Cortex of kidney (tissue), 1 donor: ENCODE measurements at places on chromosomes 16 and 17.

- no peak for DNase-seq
These were observed at the start of gene WDR81 for GRCh38 chr17:1724351-1724868. Gene WDR81, plus strand, starts transcription at chr17:1724704. Its CDS starts 256 bp downstream, at chr17:1724960.

DNA sequence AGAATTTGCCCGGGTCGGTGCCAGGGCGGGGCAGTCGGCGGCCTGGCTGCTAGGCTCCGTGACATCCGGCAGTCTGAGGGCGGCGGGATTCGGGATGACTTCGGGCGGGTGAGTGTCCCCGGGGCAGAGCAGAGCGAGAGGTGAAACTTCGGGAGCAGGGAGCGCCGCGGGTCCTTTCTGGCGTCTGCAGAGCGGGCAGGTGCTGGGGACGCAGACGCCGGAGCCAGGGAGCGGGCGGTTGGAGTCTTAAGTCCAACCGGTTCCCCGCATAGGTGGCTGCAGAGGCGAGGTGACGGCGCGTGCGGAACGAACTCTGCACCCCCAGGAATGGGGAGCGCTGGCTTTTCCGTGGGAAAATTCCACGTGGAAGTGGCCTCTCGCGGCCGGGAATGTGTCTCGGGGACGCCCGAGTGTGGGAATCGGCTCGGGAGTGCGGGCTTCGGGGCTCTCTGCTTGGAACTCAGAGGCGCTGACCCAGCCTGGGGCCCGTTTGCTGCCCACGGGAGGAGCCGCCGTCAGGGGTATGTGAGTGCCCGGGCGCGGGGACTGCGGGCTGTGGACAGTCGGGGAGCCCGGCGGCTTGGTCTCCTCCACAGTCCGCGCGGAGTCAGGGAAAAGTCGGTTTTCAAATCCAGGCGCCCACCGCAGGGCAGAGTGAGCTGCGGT is at the start of gene B4GALNT2:
Gene B4GALNT2 (plus strand): TSS at position 71 of the 666 bp plus-strand sequence. CDS start 24 bp downstream, at position 95.
- no peak for DNase-seq

DNA sequence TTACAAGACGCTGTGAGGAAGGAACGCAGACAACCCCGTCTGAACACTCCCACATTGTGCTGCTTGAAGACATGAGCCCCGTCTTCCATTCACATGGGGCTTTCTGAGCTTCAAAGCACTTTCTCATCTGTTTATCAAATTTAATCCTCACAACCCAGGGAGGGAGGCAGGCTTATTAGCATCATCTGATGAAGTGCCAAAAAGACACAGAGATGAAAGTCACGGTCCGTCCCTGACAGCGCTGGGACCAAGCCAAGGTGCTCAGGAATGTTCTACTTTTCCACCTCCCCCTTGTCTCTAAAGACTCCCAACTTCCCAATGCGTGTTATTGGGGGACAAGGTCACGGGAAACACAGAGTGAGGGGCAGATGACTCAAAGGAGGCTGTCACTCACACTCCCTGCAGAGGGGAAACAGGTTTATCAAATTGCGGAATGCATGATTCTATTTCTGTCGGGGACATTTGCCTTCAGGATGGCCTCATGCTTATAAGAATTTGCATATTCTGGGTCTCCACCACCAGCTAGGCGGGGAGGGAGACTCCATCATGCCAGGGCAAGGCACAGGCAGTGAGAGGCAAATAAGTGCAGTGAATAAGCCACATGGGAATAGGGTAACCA is 10.7 kb downstream of the XYLT1 start:
- DNase-seq: no peak

- no peak for DNase-seq
These were observed 16.9 kb upstream of the MAP3K14 start for GRCh38 chr17:45333702-45334092.

DNA sequence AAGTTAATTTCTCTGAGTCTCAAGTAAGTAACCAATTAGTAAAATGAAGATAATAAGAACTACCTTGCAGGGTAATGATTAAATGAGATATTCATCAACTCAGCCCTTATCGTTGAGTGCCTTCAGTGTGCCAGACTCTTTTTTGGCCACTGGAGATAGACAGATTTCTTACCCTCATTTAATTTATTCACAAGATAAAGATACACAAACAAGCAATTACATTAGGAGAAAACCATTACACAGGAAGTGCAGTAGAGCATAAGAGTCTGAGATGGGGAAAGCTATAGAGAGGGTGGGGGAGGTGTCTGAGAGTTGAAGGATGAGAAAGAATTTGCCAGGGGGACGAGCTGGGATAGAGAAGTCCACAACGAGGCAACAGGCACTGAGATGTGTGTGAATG is 72.5 kb upstream of the BCAR1 start:
- no peak for DNase-seq

- DNase-seq: no peak
These were observed 3.0 kb downstream of the KCNJ12 start for GRCh38 chr17:21379080-21379711.

GRCh38 chr16:57600952-57601580 is 27.4 kb upstream of the ADGRG1 start:
- DNase-seq: no peak

DNA sequence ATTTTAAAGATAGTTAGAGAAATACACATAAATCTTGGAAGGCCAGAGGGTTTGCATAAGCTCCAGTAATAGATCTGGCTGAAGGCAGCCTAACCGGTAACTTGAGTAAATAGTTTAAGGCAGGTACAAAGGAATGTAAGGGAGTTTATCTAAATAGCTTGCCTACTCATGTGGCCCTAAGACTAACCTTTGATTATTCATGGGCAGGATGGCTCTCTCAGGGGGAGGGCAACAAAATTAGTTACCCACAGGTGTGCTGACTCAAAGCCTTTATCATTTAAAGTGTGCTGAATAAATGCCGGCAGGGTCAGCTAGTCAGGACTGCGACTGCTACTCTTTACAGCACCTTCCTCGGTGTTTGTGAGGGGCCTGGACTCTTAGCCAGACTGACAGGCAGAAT is 761.3 kb upstream of the KIF2B start:
- DNase-seq: no peak

DNA sequence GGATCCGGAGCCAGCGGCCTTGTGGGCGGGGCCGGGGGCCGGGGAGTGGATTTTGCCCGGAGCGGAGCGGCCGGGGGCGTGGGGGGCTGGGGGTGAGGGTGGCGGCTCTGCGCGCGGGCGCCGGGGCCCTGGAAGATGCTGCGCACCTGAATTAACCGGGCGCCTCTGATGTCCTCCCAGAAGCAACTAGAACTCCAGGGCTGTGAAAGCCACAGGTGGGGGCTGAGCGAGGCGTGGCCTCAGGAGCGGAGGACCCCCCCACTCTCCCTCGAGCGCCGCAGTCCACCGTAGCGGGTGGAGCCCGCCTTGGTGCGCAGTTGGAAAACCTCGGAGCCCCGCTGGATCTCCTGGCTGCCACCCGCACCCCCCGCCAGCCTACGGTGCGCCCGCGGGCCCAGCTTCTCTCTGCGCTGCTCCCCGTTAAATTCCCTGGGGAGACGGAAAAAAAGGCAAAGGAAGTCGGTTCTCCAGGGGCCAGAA is 549 bp downstream of the SLC26A11 start:
- no peak for DNase-seq

DNA sequence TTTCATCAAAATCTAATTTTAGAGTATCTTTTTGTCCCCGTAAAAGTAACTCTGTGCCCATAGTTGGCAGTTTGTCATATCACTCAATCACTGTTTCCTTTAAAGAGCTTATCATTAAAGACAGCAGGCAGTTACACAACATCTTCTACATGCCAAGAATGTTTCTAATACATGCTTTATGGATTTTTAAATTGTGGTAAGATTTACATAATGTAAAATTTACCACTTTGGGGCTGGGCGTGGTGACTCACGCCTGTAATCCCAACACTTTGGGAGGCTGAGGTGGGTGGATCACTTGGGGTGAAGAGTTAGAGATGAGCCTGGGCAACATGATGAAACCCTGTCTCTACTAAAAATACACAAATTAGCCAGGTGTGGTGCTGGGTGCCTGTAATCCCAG is 687.2 kb downstream of the WWOX start:
- no peak for DNase-seq

- DNase-seq: no peak
These were observed 7.1 kb downstream of the COL1A1 start for GRCh38 chr17:50194140-50194933.

DNA sequence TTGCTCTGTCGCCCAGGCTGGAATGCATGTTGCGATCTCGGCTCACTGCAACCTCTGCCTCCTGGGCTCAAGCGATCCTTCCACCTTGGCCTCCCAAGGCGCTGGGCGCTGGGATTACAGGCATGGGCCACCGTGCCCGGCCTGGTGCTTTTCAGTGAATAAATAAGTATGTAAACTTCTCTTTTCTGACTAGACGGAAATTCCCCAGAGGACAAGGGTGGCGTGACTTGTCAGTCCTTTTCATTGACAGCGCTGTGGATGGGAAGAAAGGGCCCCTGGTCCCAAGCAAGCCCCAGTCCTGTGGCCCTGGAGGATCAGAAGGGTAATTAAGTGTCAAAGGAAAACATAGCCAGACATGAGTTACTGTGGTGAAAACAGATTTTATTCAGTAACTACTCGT is 9.6 kb upstream of the SPN start:
- no peak for DNase-seq

DNA sequence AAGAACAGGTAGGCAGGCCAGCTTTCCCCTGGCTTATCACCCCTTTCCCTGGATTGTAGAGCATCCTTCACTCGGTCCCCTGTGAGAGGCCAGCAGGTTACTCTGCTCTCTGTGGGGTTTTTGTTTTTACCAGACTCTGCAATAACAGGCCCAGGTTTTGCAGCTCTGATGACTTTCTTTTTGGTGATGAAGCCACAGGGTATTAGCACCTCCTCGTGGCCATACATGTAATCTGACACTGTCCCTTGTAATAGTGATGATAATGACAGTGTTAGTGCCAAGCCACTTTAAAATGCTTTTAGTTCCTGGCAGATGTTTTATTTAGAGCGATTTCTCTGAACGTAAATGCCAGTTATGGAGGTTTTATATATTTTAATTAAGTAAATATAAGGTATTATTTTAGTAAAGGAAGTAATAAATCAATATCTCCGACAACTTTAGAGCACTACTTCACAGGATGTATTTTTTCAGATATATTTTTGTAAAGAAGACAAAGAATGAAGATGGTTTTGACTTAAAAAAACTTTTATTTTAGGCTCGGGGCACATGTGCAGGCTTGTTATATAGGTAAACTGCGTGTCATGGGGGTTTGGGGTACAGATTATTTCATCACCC is 38.0 kb upstream of the CPHXL start:
- no peak for DNase-seq

DNA sequence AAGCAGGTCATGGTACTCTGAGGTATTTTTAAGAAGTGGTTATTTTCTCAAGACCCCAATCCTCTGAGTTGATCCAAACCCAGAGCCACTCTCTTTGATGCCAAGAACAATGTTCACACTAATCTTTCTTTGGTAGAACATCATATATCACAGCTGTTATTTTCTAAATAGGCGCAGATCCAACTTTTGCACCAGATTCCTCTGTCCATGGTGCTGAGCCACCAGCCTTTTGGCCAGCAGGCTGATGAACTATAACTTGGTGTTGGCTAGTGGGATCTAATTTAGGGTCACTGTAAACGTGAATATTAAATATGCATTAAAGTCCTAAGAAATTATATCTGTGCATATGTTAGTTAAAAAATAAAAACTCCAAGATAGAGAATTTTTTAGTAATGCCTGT is 7.0 kb upstream of the ZKSCAN2 start:
- no peak for DNase-seq

DNA sequence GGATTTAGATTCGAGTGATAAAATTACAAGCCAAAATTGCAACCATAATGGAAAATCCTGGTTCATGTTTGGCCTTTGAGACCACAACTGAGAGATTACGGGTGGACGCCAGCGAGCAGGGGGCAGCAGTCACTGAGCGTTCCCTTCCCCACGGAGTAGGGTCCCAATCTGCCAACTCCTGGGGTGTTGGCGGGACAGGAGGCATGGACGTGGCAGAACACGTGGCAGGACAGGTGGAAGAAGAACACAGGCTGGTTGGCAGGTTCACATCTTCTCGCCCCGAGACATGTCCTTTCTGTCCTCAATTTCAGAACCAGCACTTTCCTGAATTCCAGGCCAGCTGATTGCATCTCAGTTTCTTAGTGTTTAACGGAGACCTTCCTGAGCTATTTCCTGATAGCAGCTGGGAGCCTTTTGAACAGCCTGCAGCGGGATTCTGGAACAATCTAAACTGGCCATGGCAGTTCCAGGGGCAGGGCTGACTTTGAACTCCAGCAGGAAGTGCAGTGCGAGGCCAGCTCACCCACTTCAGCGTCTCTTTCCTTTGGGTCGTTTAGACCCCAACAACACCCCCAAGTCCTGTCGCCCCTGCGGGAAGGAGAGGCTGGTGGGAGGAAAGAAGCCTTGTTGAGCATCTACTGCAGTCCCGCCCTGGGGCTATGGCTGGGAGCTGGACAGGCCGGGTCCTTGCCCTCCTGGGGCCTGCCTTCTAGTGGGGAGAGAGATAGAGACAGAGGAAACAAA is 159.1 kb upstream of the FOXF1 start:
- no peak for DNase-seq

GRCh38 chr16:65745-66144 is 6.7 kb downstream of the RHBDF1 start:
- DNase-seq: no peak

DNA sequence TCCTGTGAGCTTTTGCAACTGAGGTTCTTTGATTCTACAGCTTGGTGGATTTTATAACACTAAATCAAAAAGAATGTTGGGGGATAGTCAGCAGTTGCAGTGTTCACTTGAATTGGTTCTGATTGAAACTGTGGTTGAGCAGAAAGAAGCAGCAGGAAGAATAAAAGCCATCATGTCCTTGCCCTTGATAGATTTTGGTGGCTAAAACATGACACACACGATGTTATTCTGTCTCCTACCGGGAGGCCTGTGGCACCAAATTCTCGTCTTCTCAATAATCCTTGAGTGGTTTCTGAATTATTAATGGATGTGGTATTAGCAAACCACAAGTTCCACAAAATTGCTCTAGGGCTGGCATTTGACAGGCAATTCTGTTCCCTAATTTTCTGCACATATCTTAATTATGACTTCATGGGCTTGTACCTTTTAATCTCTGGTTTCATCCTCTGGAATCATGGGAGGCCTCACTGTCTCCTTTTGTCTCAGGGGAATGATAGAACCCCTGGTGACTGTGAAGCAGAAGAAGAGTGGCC is 338.2 kb downstream of the SNX29 start:
- DNase-seq: no peak

DNA sequence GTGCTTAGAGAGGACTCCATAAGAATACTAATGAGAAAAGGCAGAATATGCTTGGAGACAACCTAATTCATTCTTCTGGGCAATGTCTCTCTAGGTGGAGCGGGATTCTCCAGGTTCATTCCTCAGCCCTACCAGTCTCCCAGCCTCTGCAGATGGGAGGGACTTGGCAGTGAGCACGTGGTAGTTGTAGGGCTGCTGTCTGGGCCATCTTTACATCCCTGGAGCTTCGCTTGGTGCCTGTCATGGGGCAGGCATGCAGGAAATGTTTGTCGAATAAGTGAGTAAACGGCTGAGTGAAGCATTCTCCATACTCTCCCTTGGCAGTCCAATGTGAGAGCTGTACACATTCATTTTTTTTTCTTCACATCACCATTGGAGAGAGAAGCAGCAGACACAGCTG is 387.5 kb downstream of the UTP18 start:
- DNase-seq: no peak

DNA sequence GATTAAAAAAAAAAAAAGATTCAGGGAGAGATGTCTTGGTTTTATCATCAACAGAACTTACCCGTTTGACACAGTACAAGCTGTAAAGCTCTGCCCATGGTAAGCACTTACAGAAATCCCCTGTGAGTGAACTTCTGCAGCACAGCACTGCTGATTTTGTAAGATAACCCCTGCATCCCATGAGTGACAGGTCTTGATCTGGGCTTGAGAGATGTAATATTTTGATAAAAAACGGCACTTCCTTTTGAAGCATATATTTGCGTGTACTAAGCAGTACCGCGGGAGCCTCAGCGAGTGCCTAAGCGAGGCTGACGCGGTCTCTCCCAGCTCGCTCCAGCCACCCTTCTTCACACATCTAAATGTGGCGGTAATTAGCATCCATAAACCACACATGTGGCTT is 50.5 kb downstream of the IKZF3 start:
- no peak for DNase-seq
